ENCODE measurements at places on chromosomes 12 and 14.
A peak's percentile ranks its signal among the peaks of the same experiment; 100 is the strongest.

- DNase-seq = no peak
- no peak overlapping the region for H3K27ac ChIP-seq
- H3K27me3 ChIP-seq = no peaks in the 10 kb centered on the region
- H3K4me3 ChIP-seq = no peak overlapping the region
- H3K4me1 ChIP-seq = no peaks in the 10 kb centered on the region
Observed at GRCh38 chr12:66062290-66062625, 68.3 kb downstream of the LLPH start.

GRCh38 chr14:89304972-89305703, 111.9 kb downstream of the FOXN3 start:
- H3K36me3 ChIP-seq = no peaks in the 10 kb centered on the region
- H3K27ac ChIP-seq = peak overlapping the region; percentile 88
- H3K4me1 ChIP-seq = no peaks in the 10 kb centered on the region
- no peak for DNase-seq

DNA sequence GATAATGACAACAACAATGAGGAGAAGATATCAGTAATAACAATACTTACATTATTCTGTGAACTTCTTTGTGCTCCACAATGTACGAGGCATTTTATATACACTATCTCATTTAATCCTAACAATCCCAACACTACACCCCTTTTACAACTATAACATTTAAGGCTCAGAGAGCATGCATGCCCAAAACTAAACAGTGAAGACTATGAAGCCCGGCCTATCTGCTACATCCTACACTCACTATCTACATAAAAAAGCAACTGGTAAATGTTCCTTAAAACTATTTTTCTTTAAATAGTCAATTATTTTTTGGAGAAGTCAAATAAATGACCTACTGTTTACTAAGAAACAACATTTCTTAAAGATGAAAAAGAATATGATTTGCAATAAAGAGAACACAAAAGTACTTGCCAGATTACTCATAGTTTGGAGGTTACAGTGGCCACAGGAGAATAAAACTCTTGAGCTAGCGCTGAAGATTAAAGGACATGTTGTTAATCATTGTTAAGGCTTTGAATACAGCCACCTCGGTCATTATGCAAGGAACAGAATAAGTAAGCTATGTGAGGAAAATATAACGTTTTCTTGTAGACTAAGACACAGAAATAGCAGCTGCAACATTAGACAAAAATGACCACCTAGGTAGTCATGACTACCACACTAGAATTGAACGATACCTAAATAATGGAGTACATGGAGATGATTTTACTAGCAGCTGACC, 56.7 kb downstream of the EPS8 start:
- H3K36me3 ChIP-seq = no peaks in the 10 kb centered on the region
- H3K4me3 ChIP-seq = no peak overlapping the region
- no peaks in the 10 kb centered on the region for H3K27me3 ChIP-seq
- H3K4me1 ChIP-seq = no peaks in the 10 kb centered on the region

DNA sequence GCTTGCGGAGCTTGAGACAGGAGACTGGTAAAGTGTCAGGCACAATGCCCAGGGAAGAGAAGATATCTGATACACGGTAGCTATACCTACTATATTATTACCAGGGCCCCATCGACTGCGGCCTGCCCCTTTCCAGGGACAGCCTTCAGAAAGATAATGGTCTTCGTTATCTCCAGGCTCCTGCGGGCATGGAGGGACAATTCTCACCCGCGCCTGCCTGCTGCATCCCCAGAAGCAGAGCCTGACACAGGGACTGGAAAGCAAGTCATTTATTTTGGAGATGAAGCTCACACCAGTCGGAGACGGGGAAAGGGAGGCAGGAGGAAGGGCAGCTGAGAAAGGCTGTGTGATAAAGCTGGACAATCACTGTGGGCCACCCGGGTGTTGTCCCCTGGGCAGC, 67.9 kb upstream of the FAM222A start:
- H3K27me3 ChIP-seq = no peaks in the 10 kb centered on the region
- no peak overlapping the region for H3K27ac ChIP-seq
- H3K4me3 ChIP-seq = no peak overlapping the region
- H3K36me3 ChIP-seq = no peaks in the 10 kb centered on the region
- no peak for DNase-seq

All from breast epithelium (tissue), 4 donors.